ENCODE measurements at places on chromosomes 12 and 14.

GRCh38 chr14:73700325-73700724 lies 13.9 kb downstream of the PNMA1 start:
- H3K36me3 ChIP-seq, result no peaks in the 10 kb centered on the region
- H3K27ac ChIP-seq, result no peak overlapping the region
- no peaks in the 10 kb centered on the region for H3K27me3 ChIP-seq
- no peak for DNase-seq
- no peak overlapping the region for H3K4me3 ChIP-seq

- H3K4me1 ChIP-seq, result no peaks in the 10 kb centered on the region
- no peaks in the 10 kb centered on the region for H3K27me3 ChIP-seq
- no peaks in the 10 kb centered on the region for H3K36me3 ChIP-seq
- no peak for DNase-seq
Measured at GRCh38 chr14:31884776-31885379, 192.2 kb upstream of the ARHGAP5 start.

- H3K4me1 ChIP-seq, result no peaks in the 10 kb centered on the region
- H3K27me3 ChIP-seq, result no peaks in the 10 kb centered on the region
- DNase-seq, result no peak
- peak overlapping the region; percentile 60 for H3K27ac ChIP-seq
- H3K36me3 ChIP-seq, result peaks cover 35% of the 10 kb centered on the region
Measured at GRCh38 chr12:29343022-29343799, 37.8 kb downstream of the ERGIC2 start.

GRCh38 chr12:45708901-45709300 lies 20.6 kb upstream of the ARID2 start:
- no peaks in the 10 kb centered on the region for H3K36me3 ChIP-seq
- H3K4me3 ChIP-seq, result no peak overlapping the region
- DNase-seq, result no peak
- no peak overlapping the region for H3K27ac ChIP-seq
- H3K27me3 ChIP-seq, result no peaks in the 10 kb centered on the region

- peak overlapping the region; percentile 86 for H3K4me3 ChIP-seq
- H3K36me3 ChIP-seq, result no peaks in the 10 kb centered on the region
- no peaks in the 10 kb centered on the region for H3K4me1 ChIP-seq
Measured at GRCh38 chr12:118373616-118374015, 909 bp upstream of the TAOK3 start.

GRCh38 chr12:111360325-111360930 lies 8.5 kb downstream of the PHETA1 start:
- no peaks in the 10 kb centered on the region for H3K4me1 ChIP-seq
- DNase-seq, result no peak
- H3K27ac ChIP-seq, result no peak overlapping the region
- H3K36me3 ChIP-seq, result peaks cover 4% of the 10 kb centered on the region

All from right atrium auricular region (tissue), 2 donors.